ENCODE measurements at places on chromosomes 7 and 10. TPM values are rescaled to one million over a fixed set of nuclear protein-coding genes. Genes with fewer than 3 reads are reported as not detected.

GRCh38 chr10:30434273-30435072, 489 bp downstream of the MAP3K8 start:
- peak; percentile 92 for DNase-seq

DNA sequence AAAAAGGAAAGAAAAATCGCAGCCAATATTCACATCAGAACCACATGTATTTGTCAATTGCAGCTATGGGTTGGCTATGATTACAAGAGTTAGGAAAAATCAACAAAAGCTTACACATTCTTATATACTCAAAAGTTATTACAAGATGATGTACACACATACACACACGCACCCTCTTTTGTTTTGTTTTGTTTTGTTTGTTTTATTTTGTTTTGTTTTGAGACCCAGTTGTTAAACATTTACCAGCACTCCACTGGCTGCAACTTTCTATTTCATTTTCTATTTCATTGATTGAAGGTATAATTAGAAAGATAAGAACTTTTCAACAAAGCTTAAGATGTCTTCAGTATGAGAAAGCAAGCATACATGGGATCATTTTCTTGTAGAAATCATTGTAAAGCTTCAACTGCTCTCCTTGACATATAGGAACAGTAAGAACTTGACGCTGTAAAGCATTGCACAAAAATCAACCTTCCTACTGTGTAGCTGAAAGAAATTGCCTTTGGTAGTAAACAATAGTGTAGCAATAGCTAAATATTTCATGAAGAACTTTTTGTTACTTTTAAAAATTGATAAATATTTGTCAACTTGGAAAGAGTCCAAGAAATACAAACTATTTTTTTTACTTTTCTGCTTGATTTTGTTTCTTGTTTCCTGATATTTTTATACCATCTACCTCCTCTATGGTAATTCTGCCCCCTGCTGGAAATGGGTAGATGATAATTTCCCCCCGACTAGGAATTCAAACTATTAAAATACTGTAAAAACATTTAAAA, 205.9 kb downstream of the MBL2 start:
- DNase-seq: no peak

- no peak for DNase-seq
Observed at GRCh38 chr7:82054544-82054943, 284.7 kb upstream of the HGF start.

DNA sequence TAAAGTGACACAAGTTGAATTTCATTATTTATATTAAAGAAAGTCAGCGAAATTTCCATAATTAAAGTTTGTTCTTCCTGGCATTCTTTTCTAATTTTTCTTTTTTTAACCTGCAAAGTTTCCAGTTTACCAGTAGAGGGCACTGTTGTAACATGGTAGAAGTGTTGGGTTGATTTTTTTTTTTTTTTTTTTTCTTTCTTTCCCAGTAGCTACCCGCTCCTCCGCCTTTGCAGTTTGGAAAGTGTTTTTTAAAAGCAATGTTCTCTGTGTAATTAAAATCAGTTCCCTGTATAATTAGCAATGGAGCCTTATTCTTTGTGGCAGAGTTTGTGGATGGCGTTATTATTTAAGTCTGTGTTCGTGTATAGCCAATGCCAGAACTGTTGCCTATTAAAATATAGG, 53.7 kb downstream of the TAF3 start:
- no peak for DNase-seq

Gene PRKCQ
- 4.3 TPM for total RNA-seq

Gene CDH23
- 79.3 TPM for total RNA-seq
